ENCODE measurements at places on chromosomes 13 and 19.

DNA sequence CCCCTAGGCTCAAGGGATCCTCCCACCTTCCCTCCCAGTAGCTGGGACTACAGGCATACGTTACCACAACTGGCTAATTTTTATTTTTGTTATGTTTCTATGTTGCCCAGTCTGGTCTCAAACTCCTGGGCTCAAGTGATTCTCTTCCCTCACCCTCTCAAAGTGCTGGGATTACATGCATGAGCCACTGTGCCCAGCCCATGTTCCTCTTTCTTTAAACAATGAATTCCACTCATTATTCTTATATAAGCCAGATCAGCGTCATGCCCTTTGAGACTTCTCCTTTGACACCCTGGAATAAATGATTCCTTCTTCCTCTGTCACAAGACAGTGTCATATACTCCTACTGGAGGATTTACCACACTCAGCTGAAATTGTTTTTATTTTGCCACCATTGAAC, 519.9 kb upstream of the SPRY2 start:
- no peak for DNase-seq

GRCh38 chr13:23437916-23438315, 4.4 kb upstream of the SACS start:
- DNase-seq = no peak

DNA sequence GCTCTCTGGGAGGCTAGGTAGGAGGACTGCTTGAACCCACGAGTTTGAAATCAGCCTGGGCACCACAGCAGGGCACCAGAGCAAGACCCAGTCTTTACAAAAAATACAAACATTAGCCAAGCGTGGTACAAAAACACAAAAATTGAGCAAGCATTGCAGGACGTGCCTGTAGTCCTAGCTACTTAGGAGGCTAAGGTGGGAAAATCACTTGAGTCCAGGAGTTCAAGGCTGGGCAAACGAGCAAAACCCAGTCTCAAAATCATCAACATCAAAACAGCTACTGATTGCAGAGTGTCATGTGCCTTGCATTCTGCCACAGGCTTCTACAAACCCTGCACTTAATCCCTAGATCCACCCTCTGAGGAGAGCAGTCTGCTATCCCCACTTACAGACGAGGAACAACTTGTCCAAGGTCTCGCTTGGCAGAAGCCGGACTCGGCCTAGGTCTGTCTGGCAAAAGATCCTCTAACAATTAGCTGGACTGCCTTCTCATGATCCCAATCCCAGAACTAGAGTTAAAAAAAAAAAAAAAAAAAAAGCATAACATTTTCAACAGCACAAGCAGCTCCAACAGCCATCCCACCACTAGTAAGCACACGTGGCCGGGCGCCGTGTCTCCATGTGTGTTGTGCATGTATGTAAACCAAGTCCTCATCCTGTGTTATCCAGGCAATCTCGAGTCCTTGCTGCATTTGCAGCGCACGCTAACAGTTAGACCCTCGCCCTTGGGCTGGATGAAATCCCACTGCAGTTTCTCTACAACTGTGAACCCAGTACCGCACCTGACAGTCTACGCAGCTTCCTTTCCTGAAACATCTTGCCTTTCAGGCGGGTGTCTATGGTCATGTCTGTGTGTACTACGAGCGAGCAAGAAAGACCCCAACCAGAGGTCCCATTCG, 2.0 kb downstream of the PPP6R1 start:
- no peak for DNase-seq

GRCh38 chr13:68048802-68049359, 818.7 kb upstream of the PCDH9 start:
- DNase-seq = no peak

Data from CD4-positive, alpha-beta T cell treated with Interleukin-4 for 1 hour (primary cell).